Ureter (tissue), 1 donor: ENCODE measurements at places on chromosomes 7 and 10. TPM values are rescaled to one million over a fixed set of nuclear protein-coding genes. Genes with fewer than 3 reads are reported as not detected.

MOGAT3 gene
- total RNA-seq: not detected

DNA sequence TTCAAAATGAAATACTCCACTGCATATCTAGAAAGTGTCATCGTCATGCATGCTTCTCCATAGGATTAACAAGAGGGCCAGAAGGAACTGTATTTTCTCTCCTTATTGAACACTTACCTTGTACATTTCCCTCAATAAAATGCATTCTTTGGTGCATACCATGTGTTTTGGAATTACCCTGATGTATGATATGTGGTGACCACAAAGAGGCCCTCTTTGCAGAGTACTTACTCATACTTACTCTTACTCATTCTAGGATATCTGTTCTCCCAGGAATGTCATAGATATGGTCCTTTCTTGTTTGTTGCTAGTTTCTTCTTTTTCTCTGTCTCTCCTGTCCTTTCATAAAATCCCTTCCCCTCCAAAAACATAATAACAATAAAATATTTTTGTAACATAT is 1087.1 kb upstream of the POT1 start:
- DNase-seq: no peak

- no peak for DNase-seq
Measured at GRCh38 chr10:126702181-126702580, 31.7 kb upstream of the C10orf90 start.

DNA sequence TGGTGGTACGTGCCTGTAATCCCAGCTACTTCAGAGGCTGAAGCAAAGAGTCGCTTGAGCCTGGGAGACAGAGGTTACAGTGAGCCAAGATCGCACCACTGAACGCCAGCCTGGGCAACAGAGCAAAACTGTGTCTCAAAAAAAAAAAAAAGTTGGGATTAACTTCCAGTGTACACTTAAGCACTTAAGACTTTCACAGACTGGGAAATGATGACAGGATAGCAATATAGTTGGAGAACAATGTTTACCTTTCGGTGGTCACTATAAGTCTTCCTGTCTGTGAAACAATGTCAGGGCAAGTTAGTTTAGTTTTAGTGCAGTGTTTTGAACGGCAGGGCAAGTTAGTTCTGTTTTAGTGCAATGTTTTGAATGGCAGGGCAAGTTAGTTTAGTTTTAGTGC is 130.2 kb downstream of the TPST1 start:
- no peak for DNase-seq
